ENCODE measurements at places on chromosomes 3 and 15.
A peak's percentile ranks its signal among the peaks of the same experiment; 100 is the strongest.

DNA sequence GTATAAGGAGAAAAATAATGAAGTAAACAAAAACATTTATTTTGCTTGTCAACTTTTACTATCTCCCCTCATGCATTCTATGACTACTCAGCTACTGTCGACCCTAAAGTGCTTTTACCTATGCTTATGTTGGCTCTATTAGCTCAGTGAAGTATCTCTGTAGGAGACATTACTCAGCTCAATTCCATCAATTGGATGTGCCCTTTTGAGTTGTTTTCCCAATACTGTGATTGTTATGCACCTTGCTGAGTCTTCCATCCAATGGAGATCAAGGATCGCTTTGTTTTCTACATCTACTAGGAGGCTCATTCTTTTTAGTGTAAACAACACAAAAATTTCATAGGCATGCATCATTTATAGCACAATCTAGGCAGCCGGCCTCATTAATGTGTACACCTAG, 403.8 kb upstream of the ARL6 start:
- DNase-seq, result no peak

DNA sequence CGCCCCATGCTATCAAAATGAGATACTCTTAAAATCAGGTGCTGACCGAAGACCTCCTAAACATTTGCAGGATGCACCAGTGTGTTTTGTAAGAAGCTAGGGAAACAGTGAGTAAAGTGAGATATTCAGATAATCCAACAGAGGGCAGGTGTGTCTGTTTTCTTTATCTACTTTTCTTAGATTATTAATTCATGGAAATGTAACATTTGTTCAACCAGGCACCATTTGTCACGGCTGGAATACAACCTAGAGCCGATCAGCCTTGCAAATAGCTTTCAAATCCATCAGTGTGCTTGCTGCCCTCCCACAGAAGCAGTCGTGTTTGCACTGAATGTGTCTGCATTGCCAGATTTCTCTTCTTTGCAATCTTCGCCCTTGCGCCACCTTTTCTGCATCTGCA, 201.9 kb upstream of the CHRM5 start:
- DNase-seq, result no peak

DNA sequence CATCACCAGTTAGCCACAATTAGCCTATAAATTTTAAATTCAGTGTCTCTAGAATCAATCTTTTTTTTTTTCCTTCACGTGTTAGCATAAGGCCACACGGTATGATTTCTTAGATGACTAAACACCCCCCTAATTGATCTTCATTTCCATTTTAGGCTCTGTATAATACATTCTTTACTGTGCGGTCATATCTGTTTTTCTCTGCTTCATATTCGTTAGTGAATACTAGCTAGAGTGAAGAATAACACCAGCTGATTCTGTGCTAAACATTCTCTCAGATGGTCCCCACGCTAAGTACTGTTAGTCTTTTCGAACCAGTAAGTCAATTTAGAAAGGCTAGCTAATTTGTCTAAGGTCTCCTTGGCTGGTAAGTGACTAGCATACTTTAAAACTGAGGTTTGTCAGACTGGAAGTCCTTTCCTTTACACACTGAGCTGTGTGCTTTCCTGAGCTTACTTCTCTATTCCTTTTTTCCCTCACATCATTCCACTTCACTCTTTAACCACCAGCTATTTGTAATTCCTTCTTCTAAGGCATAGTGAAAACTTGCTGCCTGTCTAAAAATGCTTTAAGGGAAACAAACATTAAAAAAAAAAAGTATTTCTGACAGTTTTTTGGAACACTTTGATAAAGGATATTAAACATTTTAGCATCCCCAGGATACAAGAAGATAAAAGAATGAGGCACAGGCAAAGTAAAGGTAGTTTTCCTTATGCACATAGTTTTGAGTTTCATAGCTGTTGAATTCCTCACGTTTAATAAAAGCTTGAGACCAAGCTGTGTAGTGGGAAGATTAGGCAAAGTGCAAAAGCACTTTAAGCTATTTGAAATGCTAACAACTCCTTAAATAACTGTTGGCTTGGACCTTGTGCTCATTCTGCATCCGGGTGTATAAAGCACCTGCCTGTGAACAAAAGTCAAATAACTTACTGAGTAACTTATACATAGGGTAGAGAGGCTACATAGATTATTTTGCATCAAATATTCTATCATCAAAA, 17.1 kb downstream of the ZFAND6 start:
- DNase-seq, result no peak

DNA sequence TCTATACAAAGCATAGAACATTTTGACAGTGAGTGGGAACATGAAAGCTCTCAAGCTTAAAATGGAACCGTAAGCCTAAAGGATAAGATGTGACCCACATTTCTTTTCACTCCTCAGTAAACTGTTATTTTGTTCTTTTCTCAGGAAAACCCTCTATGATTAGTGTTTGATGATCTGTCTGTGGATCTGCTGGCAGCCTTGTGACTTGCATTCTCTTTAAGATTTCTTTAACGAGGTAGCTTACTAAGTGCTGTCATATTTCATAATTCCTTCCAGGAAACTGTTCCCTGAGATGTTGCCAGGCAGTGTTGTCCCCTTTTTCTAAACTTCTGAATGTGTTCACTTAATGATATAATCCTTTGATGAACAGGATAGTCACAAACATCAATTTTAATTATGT, 167.6 kb downstream of the PYDC2 start:
- DNase-seq, result no peak

DNA sequence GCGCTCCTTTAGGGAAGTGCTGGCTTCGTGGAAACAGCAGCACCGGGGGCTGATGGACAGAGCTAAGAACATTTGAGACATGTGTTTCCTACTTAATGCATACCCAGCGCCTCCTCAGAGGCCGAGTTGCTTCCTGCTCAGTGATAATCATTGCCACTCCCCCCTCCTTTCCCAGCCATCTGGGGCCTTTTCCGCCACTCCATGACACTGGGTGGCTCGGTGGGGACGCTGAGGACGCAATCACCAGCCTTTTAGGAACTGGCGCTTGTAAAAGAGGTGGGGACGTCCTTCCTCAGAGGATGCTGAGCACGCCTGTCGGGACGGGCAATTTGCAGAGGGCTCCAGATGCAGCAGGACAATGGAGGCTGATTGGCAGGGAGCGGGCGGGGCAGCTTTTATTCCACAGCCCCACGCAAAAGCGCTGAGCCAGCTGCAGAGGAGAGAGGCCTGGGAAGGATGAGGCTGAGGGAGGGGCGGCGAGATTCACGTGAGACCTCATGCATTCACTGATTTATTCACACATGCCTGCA, 22.2 kb upstream of the IQSEC1 start:
- DNase-seq, result no peak

GRCh38 chr3:76997733-76998132, 42.2 kb upstream of the ROBO2 start:
- no peak for DNase-seq

DNA sequence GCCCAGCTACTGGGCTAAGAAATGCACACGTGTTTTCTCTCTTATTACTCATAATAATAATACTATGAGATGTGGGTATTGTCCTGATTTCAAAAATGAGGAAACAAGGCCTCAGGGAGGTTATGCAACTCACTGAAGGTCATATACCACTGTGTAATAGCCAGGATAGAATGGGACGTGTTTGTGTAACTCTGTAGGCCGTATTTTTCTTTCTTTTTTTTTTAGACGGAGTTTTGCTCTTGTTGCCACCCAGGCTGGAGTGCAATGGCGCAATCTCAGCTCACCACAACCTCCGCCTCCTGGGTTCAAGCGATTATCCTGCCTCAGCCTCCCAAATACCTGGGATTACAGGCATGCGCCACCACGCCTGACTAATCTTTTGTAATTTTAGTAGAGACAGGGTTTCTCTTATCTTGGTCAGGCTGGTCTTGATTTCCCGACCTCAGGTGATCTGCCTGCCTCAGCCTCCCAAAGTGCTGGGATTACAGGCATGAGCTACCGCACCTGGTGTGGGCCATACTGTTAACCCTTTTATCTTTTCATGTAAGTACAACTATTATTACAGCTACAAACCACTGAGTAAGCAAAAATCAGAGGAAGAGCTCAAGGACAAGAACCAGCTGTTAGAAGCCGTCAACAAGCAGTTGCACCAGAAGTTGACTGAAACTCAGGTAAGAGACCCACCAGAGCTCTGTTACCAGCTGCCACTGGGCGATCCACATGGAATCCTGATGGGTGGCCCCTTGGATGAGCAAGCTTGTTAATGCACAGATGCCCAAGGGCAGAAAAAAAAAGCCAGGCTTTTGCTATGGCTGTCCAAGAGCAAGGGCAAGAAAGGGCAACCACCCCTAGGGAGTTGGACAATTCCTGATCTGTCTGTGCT, 6.7 kb downstream of the KNSTRN start:
- no peak for DNase-seq

- no peak for DNase-seq
These were observed 2.0 kb downstream of the SRGAP3 start for GRCh38 chr3:9247361-9247940.

- DNase-seq, result no peak
These were observed 91.3 kb downstream of the SUCNR1 start for GRCh38 chr3:151964743-151965142.

- peak; percentile 39 for DNase-seq
These were observed 84.8 kb downstream of the SMAD3 start for GRCh38 chr15:67150023-67150860.

- DNase-seq, result no peak
These were observed 106.6 kb upstream of the ALDH1A3 start for GRCh38 chr15:100772892-100773520.

- DNase-seq, result no peak
These were observed 215.3 kb downstream of the ROBO2 start for GRCh38 chr3:77254967-77255831.

GRCh38 chr15:88678755-88679154, 39.9 kb downstream of the ISG20 start:
- DNase-seq, result no peak

- no peak for DNase-seq
These were observed 161.5 kb upstream of the PFN2 start for GRCh38 chr3:150132101-150132749.

GRCh38 chr3:164879201-164879600, 199.1 kb downstream of the SI start:
- no peak for DNase-seq

All from stimulated activated CD8-positive, alpha-beta memory T cell treated with anti-CD3 and anti-CD28 coated beads, Interleukin-4, amount 100 ng/mL, for 24 hours (primary cell).